Amniotic epithelial cell (primary cell): ENCODE measurements at places on chromosomes 7 and 10.

DNA sequence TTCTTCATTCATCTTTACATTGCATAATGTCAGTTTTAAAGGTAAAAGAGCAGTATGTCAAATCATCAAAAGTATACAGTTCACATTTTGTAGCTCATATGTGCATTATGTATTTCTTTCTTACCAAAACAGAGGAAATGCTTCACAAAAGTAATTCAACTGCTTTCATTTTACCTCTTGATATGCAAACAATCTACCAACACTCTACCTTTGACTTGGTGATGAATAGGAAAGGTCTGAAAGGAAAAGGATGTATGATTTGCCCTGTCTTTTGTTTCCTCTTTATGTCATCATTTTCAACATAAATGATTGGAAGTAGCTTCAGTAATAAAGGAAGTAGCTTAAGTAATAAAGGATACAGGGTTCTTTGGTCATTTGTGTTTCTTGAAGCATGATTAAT is 846.7 kb downstream of the NXPH1 start:
- no peak for DNase-seq

DNA sequence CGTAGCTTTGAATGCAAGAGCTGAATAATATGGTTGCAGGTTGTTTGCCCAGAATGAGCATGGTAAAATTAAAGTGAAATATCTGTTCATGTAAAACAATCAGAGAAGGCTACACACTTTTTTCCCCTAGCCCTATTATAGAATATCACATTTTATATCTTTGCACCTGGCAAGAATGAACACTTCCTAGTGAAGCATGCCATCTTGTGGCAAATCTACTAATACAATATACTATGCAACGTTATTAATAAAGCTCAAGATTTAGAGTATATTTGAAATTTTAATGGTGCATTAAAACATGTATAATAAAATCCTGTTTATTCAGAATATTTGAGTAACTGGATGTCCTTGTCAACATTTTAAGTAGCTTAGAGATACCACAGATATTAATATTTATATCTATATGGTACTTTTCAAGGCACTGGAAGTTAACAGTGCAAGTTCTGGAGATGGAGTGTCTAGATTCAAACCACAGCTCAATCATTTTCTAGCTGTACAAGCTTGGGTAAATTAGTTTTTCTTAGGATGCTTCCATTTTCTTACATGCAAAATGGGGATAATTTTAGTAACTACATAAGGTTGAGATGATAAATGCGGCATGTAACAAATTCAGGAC is 643.1 kb upstream of the SEMA3D start:
- peak; percentile 8 for DNase-seq

DNA sequence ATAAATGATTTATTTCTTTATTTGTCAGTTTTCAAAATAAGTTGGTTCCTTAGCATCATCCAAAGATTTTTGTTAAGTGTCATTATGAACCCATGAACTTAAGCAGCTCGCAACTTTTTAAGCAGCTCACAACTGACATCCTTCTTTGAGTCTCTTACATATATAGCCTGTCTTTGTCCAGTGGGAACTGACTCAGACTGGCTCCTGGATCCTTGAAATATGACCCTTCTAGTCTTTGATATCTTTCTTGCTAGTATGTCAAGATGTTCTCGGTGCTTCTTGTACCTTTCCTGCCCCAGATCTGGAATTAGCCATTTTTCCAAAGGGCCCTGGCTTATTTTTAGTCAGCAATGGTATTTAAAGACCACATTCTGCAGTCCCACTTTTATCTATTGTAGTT is 53.9 kb upstream of the ARID5B start:
- no peak for DNase-seq

- DNase-seq: no peak
These were observed 18.3 kb upstream of the TNRC18 start for GRCh38 chr7:5441840-5442503.
